Ureter (tissue), 1 donor: ENCODE measurements at places on chromosomes 6 and 20.

GRCh38 chr6:139003751-139004150 is 15.7 kb upstream of the REPS1 start:
- DNase-seq: no peak

DNA sequence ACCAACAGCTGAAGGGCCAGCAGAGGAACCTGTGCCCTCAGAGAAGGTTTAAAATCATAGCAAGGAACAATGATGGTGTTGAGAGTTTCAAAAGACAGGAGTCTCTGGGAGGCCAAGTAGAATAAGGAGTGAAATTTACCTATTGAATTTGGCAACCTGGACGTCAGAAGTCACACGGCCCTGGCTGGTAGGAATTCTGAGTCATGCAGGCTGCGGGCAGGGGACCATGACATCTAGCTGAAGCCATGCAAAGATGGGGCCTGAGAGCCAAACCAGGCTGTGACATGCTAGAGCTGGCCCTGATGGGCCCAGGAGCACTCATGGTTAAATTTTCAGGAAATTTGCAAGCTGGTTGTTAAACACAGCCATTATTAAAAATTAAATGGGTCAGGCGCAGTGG is 64.0 kb upstream of the SNX9 start:
- no peak for DNase-seq

GRCh38 chr6:69294407-69294806 is 502.4 kb downstream of the LMBRD1 start:
- no peak for DNase-seq

- DNase-seq: no peak
Observed at GRCh38 chr6:20582586-20583443, 48.6 kb downstream of the CDKAL1 start.

DNA sequence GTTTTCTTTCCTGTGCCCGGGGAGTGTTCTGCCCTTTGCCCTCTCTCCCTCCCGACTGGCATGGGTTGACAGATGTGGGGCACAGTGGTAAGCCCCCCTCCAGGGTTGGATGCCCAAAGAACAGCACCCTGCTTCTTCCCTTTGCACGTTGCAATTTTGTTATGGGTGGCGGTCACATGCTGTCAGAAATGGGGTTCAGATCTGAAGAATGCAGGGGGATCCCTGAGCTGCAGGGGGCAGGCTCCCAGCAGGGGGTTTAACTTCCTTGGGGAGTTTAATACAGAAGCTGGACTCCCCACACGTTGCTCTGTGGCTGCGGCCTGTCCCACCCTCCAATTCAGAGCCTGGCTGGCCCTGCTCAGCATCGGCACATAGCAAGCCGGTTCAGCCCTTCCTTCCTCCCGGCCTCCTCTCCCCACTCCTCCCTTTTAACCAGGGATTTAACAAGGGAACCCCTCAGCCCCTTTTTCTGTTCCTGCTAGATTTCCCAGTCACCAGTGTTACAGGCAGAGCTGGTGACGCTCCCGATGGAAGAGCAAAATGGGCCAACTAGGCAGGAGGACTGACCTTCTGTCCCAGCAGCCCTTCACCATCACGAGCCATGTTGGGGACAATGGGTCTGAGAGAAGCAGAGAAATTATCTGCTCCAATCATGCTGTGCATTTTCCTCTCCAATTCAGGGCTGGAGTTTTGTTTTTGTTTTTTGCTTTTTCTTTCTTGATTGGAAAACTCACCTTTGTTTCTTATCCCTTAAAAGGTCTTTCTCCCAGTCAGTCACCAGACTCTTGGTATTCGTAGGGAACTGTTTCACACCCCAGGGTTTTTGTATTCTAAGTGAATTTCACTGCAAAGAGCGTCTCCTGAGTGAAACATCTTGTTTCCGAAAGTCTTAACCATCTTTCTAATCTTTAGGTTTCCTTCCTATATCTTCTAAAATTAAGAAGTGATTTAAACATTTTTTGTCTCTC is 6.8 kb downstream of the FOXF2 start:
- DNase-seq: no peak

DNA sequence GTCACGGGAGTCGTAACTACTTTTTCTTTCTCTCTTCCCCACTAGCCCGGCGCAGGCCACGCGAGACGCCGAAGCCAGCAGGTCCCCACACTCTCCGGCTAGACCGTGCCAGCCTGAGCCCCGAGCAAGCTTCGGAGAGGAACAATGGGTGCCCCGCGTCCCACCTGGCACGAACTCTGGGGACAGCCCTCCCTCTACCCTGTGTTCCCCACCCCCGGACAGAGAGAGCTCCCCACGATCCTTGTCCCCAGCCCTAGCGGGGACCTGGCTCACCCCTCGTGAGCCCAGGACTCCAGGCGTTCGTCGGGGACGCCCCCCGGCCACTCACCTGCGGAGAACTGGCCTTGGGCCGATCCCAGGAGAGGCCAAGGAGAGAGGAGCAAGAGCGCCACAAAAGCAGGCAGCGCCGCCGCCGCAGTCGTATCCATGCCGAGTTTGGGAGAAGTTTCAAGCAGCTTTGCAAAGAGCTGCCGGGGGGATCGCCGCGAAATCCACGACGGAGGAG is 416 bp downstream of the PTPRK start:
- DNase-seq: peak; percentile 69

DNA sequence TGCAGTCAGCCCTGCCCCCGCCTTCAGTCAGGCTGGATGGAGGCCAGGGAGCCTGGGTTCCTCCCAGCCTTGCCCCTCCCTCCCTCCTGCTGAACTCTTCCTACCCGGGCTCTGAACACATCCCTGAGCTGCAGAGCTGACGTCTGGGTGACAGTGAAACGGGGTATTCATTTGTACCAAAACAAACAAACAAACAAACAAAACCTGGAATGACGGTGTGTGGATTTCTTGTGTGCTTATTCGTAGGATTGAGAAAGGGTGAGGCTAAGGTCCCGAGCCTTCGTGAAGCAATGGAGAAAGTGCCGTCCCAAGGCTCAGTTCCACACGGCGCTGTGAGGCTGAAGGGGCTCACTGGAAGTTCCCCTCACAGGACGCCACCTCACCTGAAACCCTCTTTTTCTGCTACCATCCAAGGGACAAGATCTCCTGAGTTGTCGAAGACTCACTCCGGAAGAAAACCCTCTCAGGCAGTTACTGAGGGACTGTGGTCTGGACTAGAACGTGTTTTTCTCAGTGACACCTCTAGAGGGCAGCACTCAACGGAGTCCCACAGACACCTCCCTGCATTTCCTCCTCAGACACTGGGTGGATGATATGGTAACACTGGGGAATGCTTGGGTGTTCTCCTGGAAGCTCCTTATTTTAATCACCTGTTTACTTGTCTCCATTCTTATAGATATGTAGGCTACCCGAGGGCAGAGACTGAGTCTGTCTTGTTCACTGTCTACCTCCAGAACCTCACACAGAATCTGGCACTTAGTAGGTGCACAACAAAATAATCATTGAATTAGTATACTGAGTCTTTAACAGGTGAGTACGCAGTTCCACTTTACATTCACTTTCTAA is 27.3 kb downstream of the GSTA3 start:
- peak; percentile 82 for DNase-seq
